ENCODE measurements at places on chromosomes 6 and 20. TPM values are rescaled to one million over a fixed set of nuclear protein-coding genes. Genes with fewer than 3 reads are reported as not detected.

Gene PGC
- total RNA-seq, result not detected

Gene NKX2-4
- total RNA-seq, result not detected

Gene HSPA1L
- total RNA-seq, result 1.8 TPM

Gene STMND1
- not detected for total RNA-seq

Gene SH3BGRL2
- total RNA-seq, result 33.0 TPM

Gene PRDM13
- not detected for total RNA-seq

Gene TREML1
- total RNA-seq, result not detected

Gene FILIP1
- total RNA-seq, result 10.8 TPM

Gene ESR1
- not detected for total RNA-seq

Gene PSORS1C2
- not detected for total RNA-seq

Gene KCNG1
- total RNA-seq, result 3.4 TPM

Gene HS3ST5
- total RNA-seq, result not detected

Gene PLG
- total RNA-seq, result under 0.01 TPM

Gene OR2B2
- not detected for total RNA-seq

Gene CDSN
- total RNA-seq, result not detected

Gene SGK2
- under 0.01 TPM for total RNA-seq

Gene NR2E1
- total RNA-seq, result not detected

Gene C20orf141
- total RNA-seq, result not detected

Gene SOX18
- 43.9 TPM for total RNA-seq

Gene PDE10A
- total RNA-seq, result 7.2 TPM

Measured in bladder microvascular endothelial cell (primary cell).